Natural killer cell treated with Interleukin-12 subunit alpha and Interleukin-12 subunit beta and Interleukin-15 and Interleukin-18, amount 100 ng/mL, for 72 hours (primary cell): ENCODE measurements at places on chromosomes 7 and 10.

DNA sequence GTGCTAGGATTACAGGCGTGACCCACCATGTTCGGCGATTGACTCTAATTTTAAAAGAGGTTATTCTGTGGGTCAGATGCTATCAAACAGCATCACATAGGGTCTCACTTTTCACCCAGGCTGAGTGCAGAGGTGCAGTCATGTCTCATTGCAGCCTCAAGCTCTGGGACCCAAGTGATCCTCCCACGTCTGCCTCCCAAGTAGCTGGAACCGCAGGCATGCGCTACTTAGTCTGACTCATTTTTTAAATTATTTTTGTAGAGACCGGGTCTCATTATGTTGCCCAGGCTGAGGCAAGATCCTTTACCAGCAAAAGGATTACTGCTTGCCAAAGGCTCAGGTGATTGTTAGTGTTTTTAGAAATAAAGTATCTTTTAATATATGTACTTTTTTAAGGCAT, 42.9 kb upstream of the STOX1 start:
- H3K36me3 ChIP-seq: peaks cover 20% of the 10 kb centered on the region
- no peaks in the 10 kb centered on the region for H3K4me1 ChIP-seq
- H3K4me3 ChIP-seq: no peak overlapping the region
- H3K27me3 ChIP-seq: no peaks in the 10 kb centered on the region
- no peak for DNase-seq

GRCh38 chr7:21305455-21306235, 122.2 kb upstream of the SP4 start:
- DNase-seq: no peak
- H3K4me3 ChIP-seq: no peak overlapping the region
- no peaks in the 10 kb centered on the region for H3K27me3 ChIP-seq
- no peak overlapping the region for H3K27ac ChIP-seq
- peaks cover 14% of the 10 kb centered on the region for H3K36me3 ChIP-seq
- H3K4me1 ChIP-seq: no peaks in the 10 kb centered on the region

DNA sequence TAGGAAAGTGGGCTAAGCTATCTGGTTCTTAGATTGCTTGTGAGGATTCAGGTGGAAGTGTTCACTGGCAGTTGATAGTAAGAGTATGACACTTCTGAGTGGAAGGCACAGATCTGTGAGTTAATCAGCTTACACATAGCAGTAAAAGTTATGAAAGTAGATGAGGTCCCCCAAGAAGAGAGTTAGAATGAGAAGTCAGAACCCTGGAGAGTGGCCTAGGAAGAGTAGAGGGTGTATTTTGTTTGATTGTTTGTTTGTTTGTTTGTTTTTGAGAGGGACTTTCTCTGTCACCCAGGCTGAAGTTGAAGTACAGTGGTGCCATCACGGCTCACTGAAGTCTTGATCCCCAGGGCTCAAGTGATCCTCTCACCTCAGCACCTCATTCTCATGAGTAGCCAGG, 44.1 kb downstream of the SP4 start:
- H3K4me3 ChIP-seq: no peak overlapping the region
- DNase-seq: no peak
- H3K4me1 ChIP-seq: peaks cover 16% of the 10 kb centered on the region
- no peak overlapping the region for H3K27ac ChIP-seq
- H3K36me3 ChIP-seq: no peaks in the 10 kb centered on the region
- H3K27me3 ChIP-seq: no peaks in the 10 kb centered on the region

GRCh38 chr10:131943021-131943814, 38.5 kb downstream of the BNIP3 start:
- H3K4me3 ChIP-seq: no peak overlapping the region
- no peak overlapping the region for H3K27ac ChIP-seq
- DNase-seq: no peak
- H3K27me3 ChIP-seq: no peaks in the 10 kb centered on the region
- peaks cover 13% of the 10 kb centered on the region for H3K4me1 ChIP-seq
